Activated CD4-positive, alpha-beta memory T cell treated with anti-CD3 and anti-CD28 coated beads, Interleukin-2, amount 10 ng/mL, durations not matched to agents 7 days and 5 days (primary cell): ENCODE measurements at places on chromosomes 2 and 18.

DNA sequence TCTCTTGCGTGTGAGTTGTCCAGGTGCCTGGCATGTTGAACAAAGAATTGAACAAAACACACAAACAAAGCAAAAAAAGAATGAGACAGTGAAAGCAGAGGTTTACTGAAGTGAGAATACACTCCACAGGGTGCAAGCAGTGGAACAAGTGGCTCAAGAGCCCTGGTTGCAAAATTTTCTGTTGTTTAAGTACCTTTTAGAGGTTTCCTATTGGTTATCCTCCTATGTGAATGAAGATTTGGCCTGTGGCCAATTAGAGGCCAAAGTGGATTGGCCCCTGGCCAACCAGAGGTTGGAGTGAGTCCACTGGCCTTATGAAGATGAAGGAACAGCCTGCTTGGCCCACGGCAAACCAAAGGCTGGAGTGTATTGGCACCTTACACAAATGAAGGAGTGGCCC lies 1188.5 kb upstream of the NRXN1 start:
- DNase-seq = no peak

GRCh38 chr2:134522496-134523455 lies 196.0 kb downstream of the TMEM163 start:
- no peak for DNase-seq

DNA sequence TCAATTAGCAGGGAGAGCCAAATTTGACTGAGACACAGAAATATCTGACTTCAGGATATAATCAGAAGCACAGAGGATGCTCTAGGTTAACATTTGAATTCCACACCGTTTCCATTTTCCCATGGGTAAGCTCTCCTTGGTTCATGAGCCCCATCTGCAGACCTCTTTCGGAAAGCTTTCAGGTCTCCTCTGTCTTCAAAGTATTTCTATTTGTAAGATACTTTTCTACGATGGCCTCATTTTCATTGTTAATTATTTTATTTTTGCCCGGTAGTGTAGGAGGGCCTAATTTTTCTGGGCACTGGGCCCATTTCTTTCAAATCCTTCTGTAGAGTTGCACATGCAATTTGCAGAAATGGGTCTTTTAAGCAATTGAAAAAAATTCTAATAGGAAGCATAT lies 53.8 kb downstream of the LRPPRC start:
- DNase-seq = no peak

DNA sequence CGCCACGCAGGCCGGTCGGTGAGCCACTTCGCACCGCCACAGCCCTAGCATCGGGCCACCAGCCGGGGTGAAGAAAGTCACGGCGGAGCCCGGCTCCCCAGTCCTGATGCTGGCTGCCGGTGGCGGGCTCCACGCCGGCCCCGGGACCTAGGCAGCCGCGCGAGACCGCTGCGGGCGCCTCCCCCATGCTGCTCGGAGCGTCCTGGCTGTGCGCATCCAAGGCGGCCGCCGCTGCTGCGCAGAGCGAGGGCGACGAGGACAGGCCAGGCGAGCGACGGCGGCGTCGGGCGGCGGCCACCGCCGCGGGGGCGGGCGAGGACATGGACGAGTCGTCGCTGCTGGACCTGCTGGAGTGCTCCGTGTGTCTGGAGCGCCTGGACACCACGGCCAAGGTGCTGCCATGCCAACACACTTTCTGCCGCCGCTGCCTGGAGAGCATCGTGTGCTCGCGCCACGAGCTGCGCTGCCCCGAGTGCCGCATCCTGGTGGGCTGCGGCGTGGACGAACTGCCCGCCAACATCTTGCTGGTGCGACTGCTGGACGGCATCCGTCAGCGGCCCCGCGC lies 433 bp downstream of the SH3RF3 start:
- peak; percentile 22 for DNase-seq

GRCh38 chr2:101502095-101502494 lies 27.2 kb upstream of the RFX8 start:
- DNase-seq = no peak

GRCh38 chr18:50879302-50880118 lies 592 bp downstream of the ME2 start:
- no peak for DNase-seq

DNA sequence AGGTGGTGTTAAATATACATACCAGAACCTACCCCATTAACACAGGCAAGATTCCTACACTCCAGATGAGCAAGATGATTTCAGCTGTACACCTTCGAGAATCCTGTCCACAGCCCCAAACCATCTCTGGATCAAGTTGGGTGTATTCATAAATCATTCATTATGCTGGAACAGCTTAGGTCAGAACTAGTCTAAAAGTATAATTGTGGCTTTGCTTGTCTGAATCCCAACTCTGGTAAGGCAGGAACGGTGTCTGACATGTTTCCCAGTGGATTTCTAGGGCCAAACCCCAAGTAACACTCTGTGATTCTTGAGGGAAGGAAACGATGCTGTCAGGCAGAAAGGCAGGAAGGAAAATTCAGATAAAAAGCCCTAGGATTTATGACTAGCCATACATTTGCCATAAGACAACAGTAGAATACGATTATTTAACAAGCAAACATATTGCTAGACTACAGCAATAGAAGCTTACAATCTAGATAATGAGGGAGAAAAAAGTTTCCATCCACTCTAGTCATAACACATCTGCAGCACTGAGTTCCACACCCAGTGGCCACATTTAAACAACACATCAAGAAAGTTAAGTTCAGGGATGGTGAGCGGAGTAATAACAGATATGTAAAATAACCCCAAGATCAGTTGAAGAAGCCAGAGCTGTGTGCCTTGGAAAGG lies 444.8 kb downstream of the RND3 start:
- DNase-seq = no peak

- DNase-seq = no peak
Measured at GRCh38 chr2:62998949-62999348, 51.7 kb upstream of the OTX1 start.

GRCh38 chr2:233705911-233706506 lies 6.7 kb upstream of the UGT1A5 start:
- DNase-seq = no peak

DNA sequence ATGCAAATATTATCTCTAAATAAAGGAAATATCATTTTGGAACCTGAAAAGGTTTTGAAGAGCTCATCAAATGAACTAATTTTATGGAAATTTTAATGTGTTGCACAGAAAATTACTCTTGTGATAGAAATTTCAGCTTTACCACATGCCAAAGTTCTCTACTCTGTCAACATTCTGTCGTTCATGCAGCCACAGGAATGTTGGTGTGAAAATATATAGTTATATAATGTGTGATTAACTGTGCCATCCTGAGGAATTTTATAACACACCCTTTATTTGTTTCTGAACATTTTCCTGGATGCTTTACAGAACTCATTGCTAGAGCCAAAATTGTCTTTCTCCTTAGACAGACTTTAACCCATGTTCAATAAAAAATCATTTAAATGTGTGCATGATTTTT lies 202.5 kb upstream of the SLC8A1 start:
- no peak for DNase-seq

GRCh38 chr18:35756506-35757117 lies 175.1 kb downstream of the GALNT1 start:
- peak; percentile 53 for DNase-seq

- DNase-seq = no peak
Measured at GRCh38 chr2:17804358-17804757, 11.9 kb upstream of the MSGN1 start.

GRCh38 chr2:189521699-189522434 lies 58.7 kb downstream of the SLC40A1 start:
- no peak for DNase-seq

DNA sequence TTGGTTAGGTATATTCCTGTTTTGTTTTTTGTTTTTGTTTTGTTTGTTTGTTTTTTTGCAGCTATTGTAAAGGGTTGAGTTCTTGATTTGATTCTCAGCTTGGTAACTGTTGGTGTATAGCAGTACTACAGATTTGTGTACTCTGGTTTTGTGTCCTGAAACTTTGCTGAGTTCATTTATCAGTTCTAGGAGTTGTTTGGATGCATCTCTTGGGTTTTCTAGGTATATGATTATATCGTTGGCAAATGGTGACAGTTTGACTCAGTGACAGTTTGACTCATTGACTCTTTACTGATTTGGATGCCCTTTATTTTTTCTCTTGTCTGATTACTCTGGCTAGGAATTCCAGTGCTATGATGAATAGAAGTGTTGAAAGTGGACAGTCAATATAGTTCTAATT lies 53.7 kb downstream of the APLF start:
- DNase-seq = no peak

DNA sequence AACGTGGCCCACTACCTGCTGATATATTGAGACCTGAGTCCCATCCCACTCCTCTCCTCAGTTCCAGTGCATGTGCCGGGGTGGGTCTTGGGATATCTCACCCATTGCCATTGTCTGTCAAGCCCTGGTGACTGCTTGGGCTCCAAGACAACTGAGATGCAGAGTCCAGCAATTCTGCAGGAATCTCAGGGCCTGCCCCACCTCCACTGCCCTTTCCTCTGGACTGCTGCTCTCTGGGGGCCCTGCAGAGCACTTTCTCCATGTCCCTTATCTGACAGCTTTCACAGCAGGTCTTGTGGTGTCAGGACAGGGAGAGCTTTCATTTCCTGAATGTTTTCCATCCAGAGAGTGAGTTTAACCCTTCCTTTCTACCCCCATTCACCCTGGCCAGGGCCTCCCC lies 152.9 kb downstream of the ARL4C start:
- no peak for DNase-seq

DNA sequence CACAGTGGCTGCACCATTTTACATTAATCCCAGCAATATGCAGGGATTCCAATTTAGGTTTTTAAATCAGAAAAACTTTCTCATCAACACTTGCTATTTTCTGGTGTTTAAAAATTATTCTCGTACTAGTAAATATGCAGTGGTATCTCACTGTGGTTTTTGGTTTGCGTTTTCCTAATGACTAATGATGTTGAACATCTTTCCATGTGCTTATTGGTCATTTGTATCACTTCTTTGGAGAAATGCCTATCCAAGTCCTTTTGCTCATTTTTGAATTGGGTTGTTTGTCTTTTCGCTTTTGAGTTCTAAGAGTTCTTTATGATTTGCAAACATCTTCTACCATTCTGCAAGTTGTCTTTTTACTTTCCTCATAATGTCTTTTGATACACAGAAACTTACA lies 62.1 kb upstream of the TCF7L1 start:
- DNase-seq = no peak

- no peak for DNase-seq
Measured at GRCh38 chr2:10193851-10194820, 71.6 kb downstream of the RRM2 start.

GRCh38 chr2:24739354-24740025 lies 53.7 kb downstream of the PTRHD1 start:
- DNase-seq = no peak

DNA sequence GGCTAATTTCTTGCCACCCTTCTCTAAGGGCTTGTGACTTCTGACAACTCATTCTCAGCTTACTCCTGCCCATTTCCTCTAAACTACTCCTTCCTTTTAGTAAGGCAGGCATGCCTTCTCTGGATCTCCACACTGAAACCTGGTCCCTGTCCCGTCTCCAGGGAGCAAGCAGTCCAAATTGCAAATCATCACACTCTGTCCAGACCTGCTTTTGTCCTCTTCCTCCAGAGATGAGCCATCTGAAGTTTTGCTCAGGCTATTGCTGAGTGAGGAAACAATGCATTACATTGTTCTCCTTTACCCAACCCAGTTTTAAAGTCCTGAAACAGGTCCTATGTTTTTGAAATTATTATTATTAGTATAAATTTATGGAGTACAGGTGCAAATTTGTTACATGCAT lies 57.3 kb downstream of the ARHGAP25 start:
- DNase-seq = no peak
